Stimulated activated CD8-positive, alpha-beta memory T cell treated with anti-CD3 and anti-CD28 coated beads, Interleukin-7, amount 100 ng/mL, for 24 hours (primary cell): ENCODE measurements at places on chromosomes 3 and 15.

DNA sequence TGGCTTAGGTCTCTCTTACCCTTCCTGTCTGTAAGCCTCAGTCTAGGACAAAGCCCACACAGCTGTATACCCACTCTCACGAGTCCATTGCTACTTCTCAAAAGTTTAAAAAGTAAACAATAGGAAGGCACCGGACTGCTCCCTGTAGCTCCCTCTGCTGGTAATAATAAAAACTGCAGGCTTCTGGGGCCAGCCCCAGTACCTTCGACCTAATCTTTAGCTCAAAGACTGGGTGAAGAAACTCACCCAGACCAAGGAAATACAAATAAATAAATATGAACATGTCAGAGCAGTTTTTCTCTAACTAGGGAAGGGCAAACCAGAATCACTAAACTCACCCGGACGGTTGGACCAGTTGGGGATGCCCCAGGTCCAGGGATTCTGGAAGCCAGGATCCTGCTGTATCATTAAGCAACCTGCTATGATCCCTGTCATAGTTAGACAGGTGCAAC, 5.0 kb downstream of the FAM219B start:
- DNase-seq: peak; percentile 26

DNA sequence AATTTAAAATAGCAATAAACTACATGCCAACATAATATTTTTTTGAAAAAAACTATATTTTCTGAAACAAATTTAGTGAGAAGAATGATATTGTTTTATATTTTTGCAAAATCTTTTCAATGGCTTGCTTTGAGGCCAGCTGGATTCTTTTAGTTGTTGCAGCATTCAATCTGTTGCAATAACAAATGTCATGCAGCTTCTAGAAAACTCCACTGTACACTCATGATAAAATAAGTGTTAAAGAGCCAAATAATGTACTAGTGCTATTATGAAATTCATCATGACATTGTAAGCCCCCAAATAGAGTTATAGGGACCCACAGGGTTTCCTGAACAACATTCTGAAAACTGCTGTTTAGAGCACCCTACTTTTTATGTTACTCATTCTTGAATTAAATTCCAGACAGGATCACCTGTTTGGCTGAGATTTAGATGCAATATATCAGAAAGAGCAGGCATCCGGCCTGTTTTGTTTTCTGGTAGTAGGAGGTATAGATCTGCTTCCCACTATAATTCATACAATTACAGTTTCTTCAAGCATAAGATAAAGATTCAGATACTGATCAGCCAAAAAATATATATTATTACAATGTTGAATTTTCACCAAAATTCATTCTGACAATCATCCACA, 703.0 kb upstream of the ZNF385D start:
- DNase-seq: no peak

DNA sequence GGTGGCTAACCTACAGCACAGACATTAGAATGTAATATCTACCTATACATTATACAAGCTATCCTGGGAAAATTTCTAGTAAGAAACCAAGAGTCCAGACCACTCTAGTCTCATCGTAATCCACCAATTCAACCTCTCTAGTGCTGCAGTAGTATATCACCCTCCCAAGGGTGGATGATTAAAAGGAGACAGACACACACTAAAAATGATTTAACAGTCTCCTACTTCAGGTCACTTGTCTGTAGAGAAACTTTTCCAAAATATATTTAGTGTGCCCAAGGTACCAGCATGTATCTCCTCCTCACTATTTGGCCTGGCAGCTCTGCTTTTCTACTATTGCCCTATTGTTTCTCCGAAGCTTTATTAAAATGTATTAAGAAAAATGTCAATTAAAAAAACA, 45.0 kb downstream of the ZBTB20 start:
- no peak for DNase-seq

DNA sequence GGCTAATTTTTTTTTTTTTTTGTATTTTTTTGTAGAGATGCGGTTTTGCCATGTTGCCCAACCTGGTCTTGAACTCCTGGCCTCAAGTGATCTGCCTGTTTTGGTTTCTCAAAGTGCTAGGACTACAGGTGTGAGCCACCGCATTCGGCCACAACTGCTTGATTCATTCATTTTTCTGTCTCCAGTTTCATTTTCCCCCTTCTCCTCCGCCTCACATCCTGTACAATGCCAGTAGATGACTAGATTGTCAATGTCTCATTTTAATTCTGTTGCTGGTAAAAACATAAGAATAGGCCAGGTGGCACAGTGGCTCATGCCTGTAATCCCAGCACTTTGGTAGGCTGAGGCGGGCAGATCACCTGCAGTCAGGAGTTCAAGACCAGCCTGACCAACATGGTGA, 12.0 kb upstream of the ZNF592 start:
- DNase-seq: no peak

DNA sequence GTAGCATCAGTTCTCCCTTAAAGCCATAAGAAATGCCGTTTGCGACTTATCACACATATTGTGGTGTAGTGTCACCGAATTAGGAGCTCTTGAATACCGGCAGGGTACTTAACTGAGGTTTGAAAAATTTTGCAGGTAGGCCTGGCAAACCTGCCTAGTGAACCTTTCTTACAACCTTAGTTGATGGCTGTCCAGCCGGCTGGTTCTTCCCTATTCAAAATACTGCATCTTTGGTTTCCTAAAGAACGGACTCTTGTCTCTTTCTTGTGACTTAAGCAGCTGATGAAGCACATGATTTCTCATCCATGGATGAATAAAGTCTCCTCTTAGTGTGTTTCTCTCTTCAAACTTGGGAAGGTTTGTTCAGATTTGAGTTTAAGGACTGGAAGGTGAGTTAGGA, 1.5 kb downstream of the RAB7A start:
- DNase-seq: no peak

DNA sequence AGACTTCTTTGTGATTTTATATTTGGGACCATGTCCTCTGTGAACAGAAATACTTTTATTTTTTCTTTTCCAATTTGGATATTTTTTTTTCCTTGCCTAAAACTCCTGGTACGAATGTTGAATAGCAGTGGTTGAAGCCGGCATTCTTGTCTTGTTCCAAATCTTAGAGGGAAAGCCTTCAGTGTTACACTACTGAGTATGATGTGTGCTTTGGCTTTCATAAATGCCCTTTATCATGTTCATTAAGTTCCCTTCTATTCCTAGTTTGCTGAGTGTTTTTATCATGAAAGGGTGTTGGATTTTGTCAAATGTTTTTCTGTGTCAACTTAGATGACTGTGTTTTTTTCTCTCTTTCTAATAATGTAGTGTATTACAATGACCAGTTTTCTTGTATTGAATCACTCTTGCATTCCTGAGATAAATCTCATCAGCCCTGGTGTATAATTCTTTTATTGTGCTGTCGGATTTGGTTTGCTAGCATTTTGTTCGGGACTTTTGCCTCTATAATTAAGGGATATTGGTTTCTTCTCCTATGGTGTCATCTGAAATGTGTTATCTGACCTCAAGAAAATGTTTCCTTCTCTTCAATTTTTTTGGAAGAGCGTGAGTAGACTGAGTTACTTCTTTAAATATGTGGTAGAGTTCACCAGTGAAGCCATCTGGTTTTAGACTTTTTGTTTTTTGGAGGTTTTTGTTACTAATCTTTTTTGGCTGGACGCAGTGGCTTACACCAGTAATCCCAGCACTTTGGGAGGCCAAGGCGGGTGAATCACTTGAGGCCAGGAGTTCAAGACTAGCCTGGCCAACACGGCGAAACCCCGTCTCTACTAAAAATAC, 33.3 kb downstream of the MAP1A start:
- DNase-seq: no peak
